ENCODE measurements at places on chromosomes 3 and 15.

- DNase-seq, result no peak
These were observed 106.6 kb downstream of the VGLL4 start for GRCh38 chr3:11536936-11537612.

DNA sequence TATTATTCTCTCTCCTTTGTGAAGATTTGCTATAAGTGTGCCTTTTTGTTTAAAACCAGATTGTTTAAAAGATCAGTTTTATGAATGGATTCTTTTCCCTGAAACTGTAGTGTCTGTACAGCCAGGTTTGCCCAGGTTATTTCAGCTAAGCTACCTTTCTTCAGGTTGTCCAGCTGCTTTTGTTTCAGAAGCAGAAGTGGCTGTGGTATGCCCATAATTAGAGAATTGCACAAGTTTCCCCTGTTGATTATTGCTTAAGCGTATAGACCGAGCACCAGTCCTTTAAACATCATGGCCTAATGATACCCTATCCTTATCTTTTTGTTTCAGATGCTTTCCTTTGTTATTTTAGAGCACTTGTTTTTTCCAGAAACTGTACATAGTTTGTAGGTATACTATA lies 10.2 kb downstream of the ASB7 start:
- no peak for DNase-seq

GRCh38 chr3:168574455-168575158 lies 478.9 kb upstream of the GOLIM4 start:
- no peak for DNase-seq

- no peak for DNase-seq
These were observed 96.2 kb upstream of the PLCL2 start for GRCh38 chr3:16788440-16789056.

GRCh38 chr15:25057574-25057973 lies 102.8 kb downstream of the SNRPN start:
- DNase-seq, result no peak

DNA sequence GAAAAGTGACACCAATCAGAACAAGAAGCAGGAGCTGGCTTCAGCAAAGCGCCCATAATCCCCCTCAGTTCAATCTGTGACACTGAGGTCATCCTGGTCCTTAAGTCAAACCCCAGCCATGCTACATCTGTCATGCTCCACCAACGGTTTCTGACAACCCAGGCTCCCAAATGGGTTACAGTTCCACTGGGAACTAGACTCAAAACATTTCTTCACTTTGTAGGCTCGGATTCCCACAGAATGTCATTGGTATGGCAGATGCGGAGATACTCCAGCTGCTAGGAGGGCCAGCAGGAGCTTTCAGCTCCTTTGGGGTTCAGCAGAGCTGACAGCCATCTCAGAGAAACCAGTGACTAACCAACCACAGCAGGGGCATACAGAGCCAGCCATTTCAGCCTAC lies 48.9 kb downstream of the SUMF1 start:
- DNase-seq, result no peak

DNA sequence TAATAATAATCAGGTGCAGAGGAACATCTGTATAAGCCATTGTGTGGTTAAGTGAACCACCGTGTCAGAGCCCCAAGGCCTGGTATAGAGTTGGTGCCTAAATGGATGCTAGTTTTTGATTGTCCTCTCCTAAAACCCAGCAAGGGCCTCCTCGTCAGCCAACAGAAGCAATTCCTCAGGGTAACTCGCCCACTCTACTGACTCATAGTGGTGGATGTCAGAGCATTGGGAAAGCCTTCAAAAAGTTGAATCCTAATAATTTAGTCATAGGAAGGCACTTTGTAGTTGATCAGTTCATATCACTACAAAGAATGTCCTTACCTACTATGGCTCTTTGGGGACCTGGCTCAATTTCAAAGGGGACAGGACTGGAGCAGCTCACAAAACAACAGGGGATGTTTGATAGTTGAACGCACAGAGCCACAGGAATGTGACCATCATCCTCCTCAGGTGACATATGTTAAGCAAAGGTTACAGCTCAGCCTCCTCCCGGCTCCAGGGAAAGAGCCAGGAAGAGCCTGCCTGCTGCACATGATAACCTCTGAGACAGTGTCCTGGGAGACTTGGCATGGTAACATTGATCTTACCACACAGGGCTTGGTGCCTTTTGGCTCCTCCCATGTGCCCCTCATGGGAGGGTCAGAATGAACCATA lies 338.7 kb downstream of the CLSTN2 start:
- DNase-seq, result no peak

GRCh38 chr3:131608296-131608695 lies 105.5 kb upstream of the MRPL3 start:
- no peak for DNase-seq

GRCh38 chr3:115623044-115623868 lies at the start of gene GAP43:
Gene GAP43 (plus strand): TSS chr3:115623510. CDS start chr3:115623690, 180 bp downstream.
- no peak for DNase-seq

GRCh38 chr3:101865751-101866509 lies 16.6 kb downstream of the NFKBIZ start:
- DNase-seq, result no peak

DNA sequence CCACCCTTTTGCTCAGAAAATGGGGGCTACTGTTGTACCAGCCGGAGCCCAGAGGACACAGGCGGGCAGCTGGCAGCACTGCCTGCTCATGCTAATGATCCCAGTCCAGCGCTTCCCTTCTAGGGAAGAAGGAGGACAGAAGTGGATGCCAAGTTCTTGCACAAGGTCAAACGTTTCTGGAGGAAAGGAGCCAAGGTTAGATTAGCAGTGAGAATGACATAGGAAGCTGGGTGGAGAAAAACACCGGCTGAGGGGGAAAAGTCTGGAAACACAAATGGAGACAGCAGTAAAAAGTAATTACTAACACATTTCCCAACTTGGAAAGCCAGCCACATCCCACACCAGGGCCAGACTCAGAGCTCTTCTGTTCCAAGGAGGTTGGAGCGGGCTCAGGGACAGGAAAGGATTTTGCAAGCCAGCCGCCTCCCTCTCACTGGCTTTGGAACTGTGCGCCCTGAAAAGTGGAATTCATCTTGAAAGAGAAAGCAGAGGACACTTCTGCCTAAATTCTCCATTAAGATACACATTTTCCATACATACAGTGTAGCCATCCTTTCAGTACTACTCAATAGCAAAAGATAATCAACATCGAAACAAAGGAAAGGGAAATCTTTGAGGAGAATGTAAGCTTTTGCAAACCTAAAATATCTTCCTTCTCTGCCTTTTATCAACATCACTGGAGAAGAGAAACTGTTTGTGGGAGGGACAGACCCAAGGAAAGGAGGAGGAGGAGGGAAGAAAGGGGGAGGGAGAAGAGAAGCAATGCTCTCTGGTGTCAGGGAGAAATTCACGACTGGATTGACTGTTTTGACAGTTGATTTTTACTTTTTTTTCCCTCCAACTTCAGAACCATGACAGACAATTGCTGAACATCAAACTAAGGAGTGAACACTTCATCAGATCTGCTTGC lies 133.6 kb downstream of the CD47 start:
- DNase-seq, result no peak

- DNase-seq, result no peak
These were observed 21.9 kb downstream of the SLCO2A1 start for GRCh38 chr3:134007819-134008218.

DNA sequence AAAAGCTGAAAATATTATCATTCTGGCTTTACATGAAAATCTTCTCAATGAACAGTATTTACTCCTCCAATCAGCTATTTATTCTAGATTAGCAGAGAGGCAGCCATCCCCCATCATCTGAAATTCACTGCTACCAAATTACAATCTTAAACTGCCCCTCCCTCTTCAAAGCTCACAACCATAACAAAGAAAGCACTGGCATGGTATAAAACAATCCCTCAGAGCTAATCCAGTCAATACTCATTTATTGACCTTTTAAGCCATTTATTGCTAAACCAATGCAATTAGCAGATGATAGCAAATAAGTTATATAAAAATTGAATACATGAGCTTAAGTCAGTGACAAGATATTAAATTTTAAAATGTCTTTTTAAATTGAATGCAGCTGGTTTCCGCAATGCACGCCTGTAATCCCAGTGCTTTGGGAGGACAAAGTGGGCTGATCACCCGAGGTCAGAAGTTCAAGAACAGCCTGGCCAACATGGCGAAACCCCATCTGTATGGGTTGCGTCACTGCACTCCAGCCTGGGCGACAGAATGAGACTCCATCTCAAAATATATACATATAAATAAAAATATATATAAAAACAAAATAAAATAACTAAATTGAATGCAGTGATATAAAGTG lies 12.1 kb downstream of the SLC4A7 start:
- DNase-seq, result no peak

DNA sequence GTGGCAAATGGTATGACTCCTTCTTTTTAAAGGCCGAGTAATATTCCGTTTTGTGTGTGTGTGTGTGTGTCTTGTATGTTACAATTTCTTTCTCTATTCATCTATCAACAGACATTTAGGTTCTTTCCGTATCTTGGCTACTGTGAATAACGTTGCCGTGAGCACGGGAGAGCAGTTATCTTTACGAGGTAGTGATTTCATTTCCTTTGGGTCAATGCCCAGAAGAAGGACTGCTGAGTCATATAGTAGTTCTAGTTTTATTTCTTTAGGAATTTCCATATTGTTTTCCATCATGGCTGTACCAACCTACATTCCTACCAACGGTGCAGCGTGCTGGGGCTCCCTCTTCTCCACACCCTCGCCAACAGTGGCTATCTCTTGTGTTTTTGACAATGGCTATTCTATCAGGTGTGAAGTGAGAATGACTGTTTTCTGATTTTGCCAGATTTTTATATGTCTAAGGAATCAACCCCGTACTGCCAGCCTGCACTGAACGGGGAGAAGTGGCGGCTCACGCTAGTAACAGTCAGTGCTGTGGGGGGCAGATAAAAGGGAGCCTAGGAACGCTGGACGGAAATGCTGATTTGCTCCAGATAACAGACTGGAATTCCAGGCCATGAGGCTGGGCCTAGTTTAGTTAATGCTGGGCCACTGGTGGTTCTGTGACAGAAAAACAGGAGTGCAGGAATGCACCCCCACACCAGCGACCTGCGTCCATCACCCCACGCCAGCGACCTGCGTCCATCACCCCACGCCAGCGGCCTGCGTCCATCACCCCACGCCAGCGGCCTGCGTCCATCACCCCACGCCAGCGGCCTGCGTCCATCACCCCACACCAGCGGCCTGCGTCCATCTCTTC lies 168.1 kb downstream of the XXYLT1 start:
- no peak for DNase-seq

GRCh38 chr15:81893182-81893835 lies 152.5 kb downstream of the MEX3B start:
- no peak for DNase-seq

DNA sequence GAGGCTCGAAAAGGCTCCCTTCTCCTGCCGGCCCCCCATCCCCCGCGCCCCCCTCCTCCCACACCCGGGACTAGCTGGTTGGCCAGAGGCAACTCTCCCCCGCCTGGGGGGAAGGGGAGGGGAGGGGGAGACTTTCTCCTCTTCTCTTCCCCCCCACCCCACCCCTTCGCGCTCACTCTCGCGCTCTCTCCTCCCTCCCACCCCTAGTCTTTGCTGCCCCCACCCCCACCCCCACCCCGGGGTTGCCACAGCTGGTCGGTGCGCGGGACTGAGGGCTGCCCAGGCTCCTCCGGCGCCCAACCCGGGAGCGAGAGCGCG lies 710 bp downstream of the MECOM start:
- no peak for DNase-seq

GRCh38 chr3:117798221-117798620 lies 1088.6 kb downstream of the TUSC7 start:
- DNase-seq, result no peak

GRCh38 chr3:104510131-104510849 lies 856.4 kb upstream of the ALCAM start:
- DNase-seq, result no peak

DNA sequence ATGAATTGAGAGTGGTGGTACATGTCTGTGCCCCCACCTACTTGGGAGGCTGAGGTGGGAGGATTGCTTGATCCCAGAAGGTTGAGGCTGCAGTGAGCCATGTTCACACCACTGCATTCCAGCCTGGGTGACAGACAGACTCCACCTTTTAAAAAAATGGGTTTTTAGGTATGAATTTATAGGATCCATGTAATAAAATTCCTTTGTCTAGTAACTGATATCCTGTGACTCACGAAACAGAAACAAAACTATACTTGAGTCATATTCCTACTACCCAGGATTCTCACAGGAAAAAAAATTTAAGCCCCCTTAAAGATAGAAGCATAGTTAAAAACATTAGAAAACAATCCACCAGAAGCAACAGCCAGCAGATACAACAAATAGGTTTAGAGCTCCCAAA lies 10.0 kb upstream of the CRTC3 start:
- no peak for DNase-seq

GRCh38 chr3:46321461-46322104 lies 32.3 kb upstream of the CCR2 start:
- no peak for DNase-seq

GRCh38 chr15:71715914-71716313 lies 94.4 kb upstream of the NR2E3 start:
- DNase-seq, result no peak

DNA sequence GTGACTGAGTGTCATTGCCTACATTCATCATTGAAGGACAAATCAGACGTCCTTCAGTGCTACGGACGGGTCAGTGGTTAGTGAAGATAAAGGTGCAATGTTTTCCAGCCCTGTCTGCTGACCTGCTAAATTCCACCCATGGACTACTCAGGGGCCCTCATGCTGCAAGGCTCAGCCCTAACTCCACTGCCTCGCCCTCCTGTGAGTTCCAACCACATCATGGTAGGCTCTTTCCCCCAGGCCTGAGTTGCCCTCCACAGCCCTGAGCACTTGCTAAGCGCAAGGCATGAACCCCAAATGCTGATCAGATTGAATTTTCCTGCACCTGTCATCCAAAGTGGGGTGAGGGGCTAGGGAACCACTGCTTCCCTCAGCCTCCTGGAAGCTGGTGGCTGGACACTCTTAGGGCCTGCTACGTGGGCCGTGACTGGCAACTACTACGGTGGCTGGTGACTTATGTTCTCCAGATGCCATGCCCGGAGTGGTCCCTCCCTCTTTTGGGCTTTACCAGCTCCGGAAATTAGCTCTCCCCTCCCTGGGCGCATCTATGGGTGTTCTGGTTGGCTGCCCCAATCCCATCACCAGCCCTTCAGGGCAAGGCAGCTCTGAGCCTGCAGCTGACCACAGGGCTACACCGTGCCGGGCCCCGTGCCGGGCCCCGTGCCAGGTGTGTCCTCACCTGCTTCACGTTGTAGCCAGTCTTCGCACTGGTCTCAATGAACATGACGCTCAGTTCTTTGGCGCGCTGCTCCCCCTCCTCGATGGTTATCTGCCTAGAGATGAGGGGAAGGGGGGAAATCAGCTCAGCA lies 32.1 kb downstream of the SRPRB start:
- DNase-seq, result no peak

Data from activated naive CD4-positive, alpha-beta T cell treated with anti-CD3 and anti-CD28 coated beads, Interleukin-2, amount 10 ng/mL, durations not matched to agents 7 days and 5 days (primary cell).